ENCODE measurements at places on chromosomes 6 and 20.

DNA sequence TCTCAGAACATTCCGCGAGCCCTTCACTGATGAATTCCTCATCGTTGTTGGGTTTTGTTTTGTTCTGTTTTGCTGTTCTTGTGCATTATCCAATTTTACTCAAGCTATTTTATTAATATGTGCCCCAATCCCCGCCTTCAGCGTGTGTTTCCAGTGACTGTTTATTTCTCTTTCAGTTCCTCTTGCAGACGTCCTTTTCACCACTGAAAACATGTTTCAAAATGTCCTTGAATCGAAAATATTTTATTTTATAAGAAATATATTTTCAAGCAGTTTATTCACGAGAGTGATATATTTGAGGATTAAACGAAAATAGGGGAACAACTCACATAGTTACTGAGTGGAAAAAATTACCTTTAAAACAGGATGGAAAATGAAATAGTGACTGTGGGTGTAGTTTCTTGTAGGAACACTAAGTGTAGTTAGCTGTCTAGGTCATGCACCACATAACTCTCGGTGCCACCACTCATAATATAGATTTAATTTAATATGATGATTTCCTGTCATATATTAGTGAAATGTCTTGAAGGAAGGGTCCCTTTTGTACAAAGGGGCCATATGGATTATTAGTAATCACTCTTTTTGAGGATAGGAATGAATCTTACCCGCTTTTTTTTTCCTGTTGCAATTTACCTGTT is 45.3 kb upstream of the HDDC2 start:
- no peak for DNase-seq

DNA sequence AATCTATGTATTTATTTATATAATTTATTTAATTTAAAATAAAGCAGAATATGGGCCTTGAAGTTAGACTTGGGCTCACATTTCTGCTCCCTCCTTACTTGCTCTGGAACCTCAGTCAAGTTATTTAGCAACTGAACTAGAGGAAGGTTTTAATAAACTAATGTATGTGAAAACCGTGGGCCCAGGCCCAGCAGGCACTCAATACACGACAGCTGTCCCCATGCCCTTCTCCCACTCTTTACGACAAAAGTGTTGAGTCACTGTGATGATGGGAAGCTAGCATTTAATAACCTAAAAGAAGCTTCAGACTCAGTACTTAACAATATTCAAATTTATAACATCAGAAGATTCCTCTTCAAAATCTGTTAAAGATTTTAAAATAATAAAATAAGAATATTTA is 46.7 kb downstream of the SERAC1 start:
- peak; percentile 14 for DNase-seq

DNA sequence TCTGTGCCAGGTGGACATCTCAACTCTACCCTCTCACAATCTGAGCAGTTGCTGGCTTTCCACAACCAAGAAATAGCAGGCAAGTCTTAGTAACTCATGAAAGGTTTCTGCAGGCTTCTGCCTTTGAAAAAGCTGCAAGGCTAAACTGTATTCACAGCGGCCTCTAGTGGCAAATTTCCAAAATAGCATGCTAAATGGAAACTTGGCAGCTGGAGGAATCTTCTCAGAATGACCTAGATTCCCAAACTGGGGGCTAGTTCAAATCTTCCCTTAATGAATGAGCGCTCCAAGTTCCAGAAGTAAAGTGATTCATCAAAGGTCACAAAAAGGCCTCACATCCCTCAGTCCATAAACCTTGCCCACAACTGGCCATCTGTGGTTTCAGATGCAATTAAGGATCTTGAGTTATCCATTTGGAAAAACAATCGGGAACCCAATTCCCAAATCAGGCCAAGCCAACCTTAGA is 11.9 kb upstream of the CPNE5 start:
- peak; percentile 35 for DNase-seq

DNA sequence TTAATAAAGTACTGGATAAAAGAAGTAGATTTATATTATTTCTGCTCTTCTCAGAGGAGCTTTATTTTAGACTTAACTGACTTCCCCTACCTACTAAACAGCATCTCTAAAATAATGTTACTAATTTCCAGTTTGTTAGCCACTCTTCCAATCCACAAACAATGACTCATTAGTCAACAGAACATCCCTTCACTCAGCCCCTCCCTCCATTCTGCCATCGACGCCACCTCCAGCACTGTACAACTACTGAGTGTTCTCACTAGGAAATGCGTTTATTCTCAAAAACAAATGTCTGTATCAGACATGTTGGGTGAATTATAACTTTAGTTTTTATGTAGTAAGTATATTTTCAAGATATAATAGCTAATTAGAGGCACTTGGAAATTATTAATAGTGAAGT is 427.0 kb downstream of the EYS start:
- no peak for DNase-seq

GRCh38 chr6:14822679-14823078 is 423.2 kb upstream of the JARID2 start:
- no peak for DNase-seq

- DNase-seq = no peak
These were observed 881.4 kb upstream of the GJE1 start for GRCh38 chr6:141251286-141251685.

- no peak for DNase-seq
These were observed 28.2 kb upstream of the TAB2 start for GRCh38 chr6:149289192-149289781.

GRCh38 chr6:156557251-156557910 is 219.8 kb upstream of the ARID1B start:
- DNase-seq = no peak

DNA sequence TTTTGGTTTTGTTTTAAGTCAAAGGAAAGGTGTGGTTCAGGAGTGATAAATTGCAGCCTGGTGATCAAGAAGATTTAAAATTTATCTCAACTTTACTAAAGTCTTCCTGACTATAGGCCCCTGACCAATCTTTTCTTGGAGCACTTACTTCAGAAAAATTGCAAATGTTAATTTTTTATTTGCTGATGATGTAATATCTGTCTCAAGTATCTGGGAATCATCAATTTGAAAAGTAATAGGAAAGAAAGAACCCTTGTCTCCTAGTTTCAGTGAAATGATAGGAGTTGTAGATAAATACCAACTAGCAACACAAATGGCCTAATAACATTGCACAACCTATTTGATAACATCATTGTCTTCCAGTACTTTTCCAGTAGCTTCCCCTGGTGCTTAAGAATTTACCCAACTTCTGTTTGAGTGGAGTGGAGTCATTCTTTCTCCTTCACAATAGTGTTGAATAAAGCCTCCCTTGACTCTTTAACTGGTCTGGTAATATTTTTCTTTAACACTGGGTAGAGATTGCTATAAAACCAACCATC is 648.3 kb upstream of the ADGRB3 start:
- no peak for DNase-seq

GRCh38 chr6:15770347-15771143 is 107.7 kb upstream of the DTNBP1 start:
- DNase-seq = no peak

- no peak for DNase-seq
These were observed 282.7 kb downstream of the ADGB start for GRCh38 chr6:146881228-146882181.

GRCh38 chr6:28105245-28105639 is 19.2 kb upstream of the ZSCAN16 start:
- DNase-seq = no peak

DNA sequence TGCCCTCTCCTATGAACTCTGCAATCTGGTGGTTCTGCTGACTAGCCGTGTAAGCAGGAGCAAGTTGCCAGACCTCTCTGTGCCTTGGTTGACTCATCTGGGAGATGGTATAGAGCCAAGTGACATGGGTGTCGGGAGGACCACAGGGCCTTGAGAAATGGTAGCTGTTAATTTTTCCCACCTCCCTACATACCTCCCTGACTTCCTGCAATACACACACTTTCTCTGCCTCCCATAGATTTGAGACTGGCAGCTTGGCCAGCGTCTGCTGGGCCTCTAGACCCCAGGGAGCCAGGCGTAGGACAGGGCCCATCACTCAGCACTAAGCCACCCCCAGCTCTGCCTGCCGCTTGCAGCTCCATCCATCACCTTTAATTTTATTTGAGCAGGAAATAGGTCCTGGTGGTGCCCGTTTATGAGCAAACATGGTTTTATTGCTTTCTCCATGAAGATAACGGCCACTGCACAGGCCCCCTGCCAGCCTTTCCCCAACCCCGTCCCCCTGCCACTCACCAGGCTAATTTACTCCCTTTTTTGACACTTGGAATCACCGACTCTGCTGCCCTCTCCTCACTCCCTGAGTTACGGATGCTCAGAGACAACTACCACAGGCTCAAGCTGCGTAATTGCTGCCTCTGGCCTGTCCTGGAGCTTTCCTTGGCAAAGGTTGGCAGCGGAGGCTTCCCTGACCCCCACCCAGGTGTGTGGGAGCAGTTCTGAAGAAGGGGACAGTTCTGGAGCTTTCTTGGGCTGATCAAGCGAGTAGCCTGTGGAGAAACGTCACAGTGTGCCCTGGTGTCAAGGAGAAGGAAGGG is 11.1 kb downstream of the GLP1R start:
- no peak for DNase-seq

DNA sequence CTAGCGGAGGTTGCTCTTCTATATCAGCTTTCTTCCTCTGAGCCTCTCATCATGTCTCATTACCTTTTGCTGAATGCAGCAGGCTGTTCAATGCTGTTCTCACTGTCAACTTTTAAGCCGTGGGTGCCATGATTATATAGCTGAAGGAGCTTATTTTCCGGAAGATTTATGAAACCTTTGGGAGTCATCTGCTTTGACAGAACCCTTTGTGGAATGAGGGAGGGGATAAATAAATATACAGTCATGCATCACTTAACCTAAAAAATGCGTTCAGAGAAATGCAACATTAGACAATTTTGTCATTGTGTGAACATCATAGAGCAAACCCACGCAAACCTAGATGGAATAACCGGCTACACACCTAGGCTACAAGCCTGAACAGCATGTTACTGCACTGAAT is 102.2 kb upstream of the AKAP12 start:
- no peak for DNase-seq

DNA sequence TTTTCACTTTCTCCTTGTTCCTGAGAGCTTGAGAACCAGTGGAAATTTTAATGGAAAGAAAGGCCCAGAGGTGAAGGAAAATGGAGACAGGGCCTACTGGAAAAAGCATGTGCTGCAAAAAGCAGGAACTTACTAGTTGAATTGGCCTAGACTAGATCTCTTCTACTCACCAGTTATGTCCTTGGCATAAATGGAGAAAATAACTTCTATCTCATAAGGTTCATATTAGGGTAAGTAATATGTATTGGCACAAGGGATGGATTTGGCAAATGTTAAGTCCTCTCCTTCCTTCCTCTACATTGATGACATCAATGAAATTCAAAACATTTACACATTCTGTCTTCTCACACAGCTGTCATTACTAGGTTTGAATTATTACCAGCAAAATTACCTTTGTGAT is 74.0 kb downstream of the NDUFAF5 start:
- no peak for DNase-seq

DNA sequence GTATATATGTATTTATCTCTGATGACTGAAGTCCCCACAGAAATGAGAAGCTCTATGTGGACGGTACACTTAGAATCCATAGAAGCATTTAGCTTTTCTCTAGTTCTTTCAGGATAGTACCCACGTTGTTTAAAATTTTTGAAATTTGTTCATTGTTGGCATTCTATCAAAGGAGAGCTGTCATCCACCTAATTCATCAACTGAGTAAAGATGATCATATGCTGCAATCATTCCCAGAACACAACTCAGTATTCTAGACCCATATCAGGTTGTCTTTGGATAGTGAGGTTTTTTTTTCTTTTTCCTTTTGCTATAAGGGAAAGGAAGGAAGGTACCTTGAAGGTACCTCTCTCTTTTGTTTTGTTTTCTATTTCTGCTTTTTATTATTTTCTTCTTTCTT is 9.3 kb downstream of the SERAC1 start:
- no peak for DNase-seq

- DNase-seq = no peak
These were observed 42.4 kb downstream of the SSR1 start for GRCh38 chr6:7270320-7271204.

GRCh38 chr20:41245086-41245707 is 72.3 kb downstream of the ZHX3 start:
- DNase-seq = no peak

DNA sequence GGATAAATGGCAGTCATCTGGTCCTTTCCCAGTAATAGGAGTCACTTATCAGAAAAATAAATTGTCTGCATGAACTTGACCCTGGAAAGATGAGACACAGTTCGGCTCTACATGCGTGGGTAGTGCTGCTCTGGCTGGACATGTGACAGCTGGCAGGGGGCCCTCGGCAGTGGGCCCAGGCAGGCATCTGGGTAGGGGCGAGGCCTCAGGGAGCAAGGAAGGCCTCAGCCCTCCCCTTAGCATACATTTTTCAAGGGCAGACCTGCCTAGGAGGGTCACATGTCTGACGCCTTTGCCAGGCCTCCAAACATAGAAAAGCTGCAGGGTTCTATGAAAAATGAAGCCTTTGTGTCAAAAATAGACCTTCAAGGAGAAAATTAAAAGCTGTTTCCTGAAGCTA is 12.8 kb upstream of the ILRUN start:
- no peak for DNase-seq

DNA sequence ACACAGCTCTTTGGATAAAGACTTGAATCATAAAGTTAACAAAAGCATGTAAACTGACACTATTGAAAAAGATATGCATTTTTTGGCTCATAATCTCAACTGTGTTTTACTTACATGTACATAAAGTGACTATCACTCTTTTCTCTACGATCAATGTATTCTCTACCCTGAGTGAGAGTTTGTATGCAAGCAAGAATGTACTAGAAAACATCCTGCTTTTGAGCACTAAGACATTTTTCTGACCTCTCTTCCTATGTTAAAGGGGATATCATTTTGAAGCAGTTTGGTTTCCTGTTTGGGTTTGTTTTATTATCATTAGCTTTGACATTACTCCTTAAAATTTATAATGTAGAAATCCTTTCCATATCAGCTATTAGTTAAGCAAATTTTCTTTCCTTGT is 910.8 kb downstream of the C6orf118 start:
- DNase-seq = no peak

- no peak for DNase-seq
These were observed 21.3 kb downstream of the CD40 start for GRCh38 chr20:46139266-46139889.

- DNase-seq = no peak
These were observed 201.4 kb downstream of the IBTK start for GRCh38 chr6:82045965-82046756.

- no peak for DNase-seq
These were observed 149.1 kb downstream of the SASH1 start for GRCh38 chr6:148491638-148492251.

- DNase-seq = no peak
These were observed 359.4 kb downstream of the CD83 start for GRCh38 chr6:14476793-14477531.

- DNase-seq = no peak
These were observed 656.0 kb downstream of the KIF16B start for GRCh38 chr20:15917283-15917682.

DNA sequence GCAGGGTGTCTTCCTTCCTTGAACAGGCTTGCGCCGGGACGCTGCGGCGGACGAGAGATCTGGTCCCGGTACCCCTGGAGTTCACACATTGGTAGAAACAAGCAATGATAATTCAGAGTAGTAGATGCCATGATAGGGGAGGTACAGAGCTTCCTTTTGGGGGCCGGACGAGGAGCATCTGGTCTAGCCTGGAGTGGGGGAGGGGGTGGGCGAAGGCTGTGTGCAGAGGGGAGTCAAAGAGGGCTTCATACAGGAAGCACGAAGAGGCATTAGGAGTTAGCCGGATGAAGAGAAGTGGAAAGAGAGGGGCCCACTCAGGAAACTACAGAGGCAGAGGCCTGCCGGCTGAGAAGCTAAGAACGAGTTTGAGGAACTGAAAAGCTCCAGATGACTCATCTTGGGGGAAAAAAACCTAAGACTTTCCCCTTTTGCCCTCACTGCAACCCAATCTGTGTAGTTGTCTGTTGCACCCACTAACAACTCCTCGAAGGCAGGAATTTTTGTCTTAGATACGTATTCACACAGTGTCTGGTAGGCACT is 611 bp downstream of the CNPY3 start:
- DNase-seq = no peak
